ENCODE measurements at places on chromosomes 2 and 18.

GRCh38 chr18:48667276-48668254 is 128.7 kb downstream of the CTIF start:
- no peak for DNase-seq

DNA sequence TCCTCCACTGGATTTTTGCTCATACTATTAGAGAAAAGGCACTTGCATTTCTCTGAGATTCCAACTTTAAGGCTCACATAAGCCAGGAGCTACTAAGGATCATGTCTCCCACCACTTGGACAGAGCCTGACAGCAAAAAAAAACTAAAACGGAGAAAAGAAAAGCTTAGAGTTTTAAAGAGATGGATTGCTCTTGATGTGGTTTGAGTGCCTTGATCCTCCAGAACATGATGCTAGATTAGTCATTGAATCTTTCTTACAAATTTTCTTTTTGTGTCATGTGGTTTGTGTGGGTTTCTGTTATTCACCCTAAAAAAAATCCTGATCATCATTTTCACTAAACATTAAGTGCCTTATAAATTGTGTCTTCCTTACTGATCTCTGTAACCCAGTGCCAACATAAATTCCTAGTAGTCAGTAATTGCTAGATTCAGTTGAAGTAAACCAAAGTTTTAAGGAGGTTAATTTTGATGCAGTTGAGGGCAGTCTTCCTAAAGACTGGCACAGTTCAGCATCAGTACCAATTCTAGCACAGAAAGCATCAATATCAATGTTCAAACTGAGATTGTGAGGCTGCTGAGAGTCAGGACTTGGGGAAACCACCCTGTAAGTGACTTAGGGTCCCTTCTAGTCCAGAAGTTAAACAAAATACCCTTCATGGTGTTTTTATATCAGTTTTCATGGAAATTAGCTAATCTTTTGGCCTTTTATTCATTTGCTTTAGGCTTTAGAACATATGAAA is 206.3 kb downstream of the RAD51AP2 start:
- no peak for DNase-seq

DNA sequence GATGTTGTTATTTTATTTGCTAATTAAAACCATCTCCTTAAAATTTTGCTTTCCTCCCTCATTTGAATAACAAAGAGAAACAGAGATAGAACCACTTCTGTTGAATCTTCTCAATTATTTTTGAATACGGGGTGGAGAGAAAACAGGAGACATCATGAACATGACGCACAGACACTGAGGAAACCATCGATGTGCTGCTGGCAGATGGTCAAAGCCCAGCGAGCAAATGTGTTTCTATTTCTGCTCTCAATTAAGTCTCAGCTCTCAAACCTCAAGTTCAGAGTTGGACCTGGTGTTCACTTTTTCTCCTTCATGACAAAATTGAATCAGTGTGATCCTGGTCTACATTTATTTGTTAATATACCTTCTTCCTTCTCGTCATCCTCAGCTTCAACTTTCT is 36.1 kb upstream of the TWIST2 start:
- DNase-seq = no peak

- DNase-seq = no peak
Observed at GRCh38 chr2:42223855-42224268, 54.7 kb downstream of the EML4 start.

DNA sequence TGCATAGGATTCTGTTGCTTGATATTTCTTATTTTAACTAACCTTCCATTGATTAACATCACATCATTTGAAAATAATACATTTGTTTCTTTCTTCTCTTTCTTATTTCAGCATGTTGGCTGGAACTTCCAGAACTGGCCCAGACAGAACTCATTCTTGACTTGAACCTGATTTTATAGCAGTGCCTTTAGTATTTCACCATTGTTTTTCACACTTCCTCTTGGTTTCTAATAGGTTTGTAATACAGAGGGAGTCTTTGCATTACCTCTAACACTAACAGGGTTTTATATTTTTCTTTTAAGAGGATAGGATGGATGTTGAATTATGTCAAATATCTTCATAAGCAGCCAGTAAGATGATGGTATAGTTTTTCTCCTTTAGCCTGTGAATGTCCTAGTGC is 39.2 kb downstream of the SEMA4F start:
- DNase-seq = no peak

DNA sequence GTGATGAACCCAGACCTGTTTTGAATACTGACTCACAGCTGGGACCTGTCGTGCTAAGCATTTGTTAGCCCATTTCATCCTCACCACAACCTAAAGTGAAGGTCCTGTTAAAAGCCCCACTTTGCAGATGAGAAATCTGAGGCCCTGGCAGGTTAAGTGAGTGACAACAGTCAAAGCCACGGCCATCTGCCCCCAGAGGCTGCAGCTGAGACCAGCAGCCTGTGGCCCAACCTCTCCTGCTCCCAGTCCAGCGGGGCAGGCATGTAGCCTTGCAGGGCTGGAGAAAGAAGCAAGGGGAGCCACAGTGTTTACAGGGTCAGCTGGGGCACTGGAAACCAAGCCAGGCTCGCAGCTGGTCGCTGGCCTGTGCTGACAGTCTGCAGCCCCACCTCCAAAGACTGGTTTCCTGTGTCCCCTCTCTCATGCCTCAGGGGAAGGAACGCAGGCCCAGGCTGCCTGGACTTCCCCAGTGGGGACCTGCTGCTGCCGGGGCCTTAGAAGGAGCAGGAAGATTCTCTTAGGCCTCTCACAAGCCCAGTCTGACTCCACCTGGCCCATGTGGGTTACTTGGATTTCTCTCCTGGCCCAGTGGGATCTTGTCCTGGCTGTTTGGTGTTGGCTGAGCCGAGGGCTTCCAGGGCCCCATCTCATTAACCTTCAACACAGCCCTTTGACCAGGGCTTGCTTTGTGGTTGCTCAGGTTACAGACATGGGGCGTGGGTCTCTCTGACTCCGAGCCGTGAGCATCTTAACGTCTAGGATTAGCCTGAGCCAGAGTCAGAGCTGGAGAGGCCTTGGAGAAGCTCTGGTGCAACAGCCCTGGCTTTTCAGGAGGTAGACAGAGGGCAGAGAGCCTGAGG is 1.7 kb downstream of the INPP5D start:
- DNase-seq = no peak

GRCh38 chr2:124535816-124536215 is 510.7 kb downstream of the CNTNAP5 start:
- no peak for DNase-seq

GRCh38 chr2:177691177-177691576 is 298.6 kb downstream of the AGPS start:
- no peak for DNase-seq
